ENCODE measurements at places on chromosomes 1 and 21.
A peak's percentile ranks its signal among the peaks of the same experiment; 100 is the strongest.

GRCh38 chr1:206832352-206832880 is 33.0 kb upstream of the IL20 start:
- no peak for DNase-seq

GRCh38 chr1:53656747-53657530 is 82.0 kb downstream of the GLIS1 start:
- no peak for DNase-seq

GRCh38 chr1:238960071-238960470 is 426.3 kb upstream of the CHRM3 start:
- DNase-seq = no peak

DNA sequence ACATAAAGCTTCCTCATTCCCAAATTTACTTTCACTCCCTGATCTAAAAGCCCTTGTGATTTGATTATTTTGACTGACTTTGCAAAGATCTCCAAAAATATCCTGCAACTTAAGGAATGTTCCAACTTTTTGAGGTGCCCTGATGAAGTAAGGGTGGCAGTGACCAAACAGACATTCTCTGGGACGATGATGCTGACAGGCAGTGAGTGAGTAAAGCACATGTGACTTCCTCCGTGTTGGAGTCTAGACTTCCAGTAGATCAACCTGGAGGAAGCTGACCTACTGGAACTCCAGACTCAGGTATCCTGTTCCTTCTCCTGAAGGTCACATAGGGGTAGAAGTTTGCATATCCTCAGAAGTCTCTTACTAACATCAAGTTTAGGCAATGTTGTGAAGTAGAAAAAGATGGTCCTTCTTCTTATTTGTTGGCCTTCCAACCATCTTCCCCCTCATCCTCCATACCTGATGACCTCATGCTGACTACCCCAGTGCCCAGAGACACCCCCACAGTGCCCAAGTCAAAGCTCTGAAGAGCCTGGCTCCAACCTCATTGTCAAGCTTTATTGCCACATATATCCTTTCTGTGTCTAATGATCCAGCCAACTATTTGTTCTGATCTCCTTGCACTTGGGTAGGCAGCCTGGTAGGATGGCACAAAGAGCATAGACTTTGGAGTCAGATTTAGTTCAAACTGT is 16.0 kb downstream of the TNFSF4 start:
- no peak for DNase-seq

DNA sequence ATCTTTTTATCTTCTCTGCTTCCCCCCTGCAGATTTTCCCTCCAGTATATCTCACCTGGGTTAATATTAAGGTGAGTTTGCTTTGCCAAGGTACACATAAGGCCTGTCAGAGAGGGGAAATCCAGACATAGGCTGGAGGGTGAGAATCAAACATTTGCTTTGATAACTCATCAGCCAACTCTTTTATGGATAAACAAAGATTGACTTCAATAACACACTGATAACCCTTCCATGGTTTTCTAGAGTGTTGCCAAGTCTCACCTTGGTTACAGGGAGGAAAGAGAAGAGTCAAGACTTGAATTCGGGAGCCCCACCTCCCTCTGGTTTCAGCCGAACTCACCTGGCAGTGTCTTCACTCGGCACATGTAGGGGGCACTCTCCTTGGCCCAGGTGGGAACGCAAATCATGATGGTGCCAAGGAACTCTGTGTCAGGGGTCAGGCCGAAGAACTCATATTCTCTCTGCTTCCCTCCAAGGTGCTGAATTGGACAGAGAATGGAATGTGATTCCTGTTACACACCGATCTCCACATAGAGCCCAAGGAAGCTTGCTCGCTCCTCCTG is 15.1 kb downstream of the IL22RA1 start:
- no peak for DNase-seq

GRCh38 chr1:232873931-232874330 is 68.7 kb downstream of the MAP10 start:
- no peak for DNase-seq

GRCh38 chr1:9615316-9616063 is 26.8 kb downstream of the TMEM201 start:
- peak; percentile 41 for DNase-seq

DNA sequence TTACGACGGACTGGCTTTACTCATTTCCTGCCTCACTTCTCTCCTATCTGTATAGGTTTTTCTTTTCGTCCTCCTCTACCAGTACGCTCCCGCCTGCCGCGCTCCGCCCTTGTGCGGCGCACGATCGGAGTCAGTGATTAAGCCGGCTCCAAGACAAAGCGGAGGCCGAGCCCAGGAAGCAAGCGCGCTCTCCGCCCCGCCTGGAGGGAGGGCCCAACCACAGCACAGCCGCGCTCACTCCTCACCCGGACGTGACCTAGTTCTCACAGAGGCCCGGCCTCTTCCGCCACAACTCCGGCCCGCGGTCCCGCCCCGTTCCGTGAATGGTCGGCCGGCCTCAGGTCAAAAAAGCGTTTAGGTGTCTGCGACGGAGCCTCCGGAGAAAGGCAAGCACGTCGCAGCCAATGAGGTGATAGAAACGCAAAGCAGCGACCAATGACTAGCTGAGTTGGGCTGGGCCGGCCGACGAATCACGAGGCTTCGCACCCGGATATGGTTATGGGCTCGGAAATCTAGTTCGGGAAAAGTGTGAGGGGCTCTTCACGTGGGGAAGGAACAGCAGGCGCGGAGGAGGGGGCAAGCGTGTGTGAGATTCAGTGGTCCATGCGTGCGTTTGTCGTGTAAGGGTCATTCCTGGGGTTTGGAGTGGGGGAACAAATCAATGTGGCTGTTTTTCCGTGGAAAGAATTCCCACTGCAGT is at the start of gene METTL13:
Gene METTL13 (plus strand): TSS at position 485 of the 700 bp plus-strand sequence. CDS start 308 bp downstream, outside the sequence.
- peak; percentile 98 for DNase-seq

- DNase-seq = no peak
Measured at GRCh38 chr1:110228381-110228780, 18.3 kb downstream of the KCNC4 start.

DNA sequence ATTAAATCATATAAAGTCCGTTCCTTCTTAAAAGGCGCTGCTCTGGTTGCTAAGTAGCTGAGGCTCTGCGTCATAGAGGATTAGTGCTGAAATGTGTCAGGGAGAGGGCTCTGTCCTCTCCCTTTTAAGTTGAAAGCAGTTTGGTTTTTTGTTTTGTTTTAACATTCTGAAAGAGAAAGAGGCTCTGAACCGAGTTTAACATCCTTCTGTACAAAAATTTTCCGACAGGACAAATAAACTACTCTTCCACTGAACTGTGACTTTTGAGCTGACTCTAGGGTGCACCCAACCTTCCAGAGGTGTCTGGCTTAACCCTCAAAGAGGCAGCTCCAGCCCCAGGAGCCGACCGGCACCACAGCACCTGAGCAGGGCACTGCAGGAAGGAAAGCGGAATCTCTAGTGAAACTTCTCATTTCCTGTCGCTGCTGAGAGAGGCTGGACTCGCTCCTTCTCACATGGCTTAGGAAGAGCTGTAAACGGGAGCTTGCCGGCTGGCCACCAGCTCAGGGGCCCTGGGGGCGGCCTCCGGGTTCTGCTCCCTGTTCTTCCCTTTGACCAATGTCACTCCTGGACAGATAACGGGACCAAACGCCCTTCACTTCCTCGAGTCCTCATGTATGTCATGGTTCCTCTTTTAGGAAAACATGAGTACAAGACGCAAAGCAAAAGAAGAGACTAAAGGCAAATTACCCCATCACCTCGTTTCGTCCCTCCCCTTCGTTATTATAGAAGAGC is 1.2 kb downstream of the VAV3 start:
- peak; percentile 79 for DNase-seq

DNA sequence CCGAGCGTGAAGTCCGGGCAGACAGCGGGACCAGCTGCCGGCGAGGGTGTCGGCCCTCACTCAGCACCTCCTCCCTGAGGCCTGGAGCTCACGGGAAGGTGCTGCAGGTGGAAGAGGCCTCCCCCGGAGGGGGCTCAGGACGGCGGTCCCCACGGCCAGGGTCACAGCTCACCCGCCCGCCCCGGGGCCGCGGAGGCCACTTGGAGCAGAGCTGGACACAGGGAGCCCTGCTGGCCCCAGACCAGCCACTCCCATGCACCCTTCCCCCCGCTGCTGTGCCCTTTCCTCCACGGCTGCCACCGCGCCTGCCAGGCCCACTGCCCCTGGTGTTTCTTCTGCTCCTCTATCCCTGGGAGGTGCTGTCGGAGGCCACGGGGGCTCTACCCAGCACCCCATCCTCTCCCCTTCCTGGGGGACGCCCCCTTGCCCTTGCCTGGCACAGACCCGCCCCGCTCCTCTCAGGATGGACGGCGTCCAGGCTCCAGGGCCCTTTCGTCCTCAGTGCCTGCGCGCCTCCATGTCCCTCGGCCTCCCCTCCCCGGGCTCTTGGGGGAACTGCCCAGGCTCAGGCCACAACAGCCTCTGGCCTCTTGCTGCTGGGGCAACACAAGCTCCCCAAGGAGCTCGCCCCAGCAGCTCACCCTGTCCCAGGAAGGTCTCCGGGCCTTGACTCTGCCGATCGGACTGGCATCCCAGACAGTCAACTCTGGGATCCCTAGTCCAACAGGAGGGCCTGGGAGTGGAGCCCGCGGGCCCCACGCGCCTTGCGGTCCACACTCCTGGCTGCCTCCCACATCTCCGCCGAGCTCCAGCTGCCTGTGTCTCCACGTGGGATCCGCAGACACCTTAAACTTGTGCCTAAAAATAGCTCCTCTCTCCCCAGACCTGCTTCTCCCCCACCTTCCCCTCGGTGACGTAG is 4.1 kb downstream of the TMEM240 start:
- no peak for DNase-seq

- DNase-seq = no peak
Measured at GRCh38 chr1:25504706-25505595, 38.5 kb upstream of the LDLRAP1 start.

DNA sequence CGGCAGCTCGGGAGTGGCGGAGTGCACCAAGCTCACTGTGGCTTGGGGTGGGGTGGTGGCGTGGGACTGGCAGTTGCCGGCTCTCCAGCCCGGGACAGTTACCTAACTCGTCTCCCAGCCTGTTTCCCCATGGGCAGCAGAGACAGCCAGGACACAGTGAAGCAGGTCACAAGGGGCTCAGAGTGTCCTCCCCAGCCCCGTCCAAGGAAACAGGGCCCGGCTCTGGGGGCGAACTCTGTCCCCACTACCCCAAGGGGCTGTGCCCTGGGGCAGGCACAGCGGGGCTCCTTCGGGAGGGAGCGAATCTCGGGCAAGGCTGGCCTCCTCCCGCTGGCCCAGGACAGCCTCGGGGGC is 759 bp downstream of the GPR157 start:
- DNase-seq = no peak

- DNase-seq = peak; percentile 58
Measured at GRCh38 chr1:204992201-204992997, 50.6 kb upstream of the CNTN2 start.

- DNase-seq = no peak
Measured at GRCh38 chr1:41882068-41882477, 36.6 kb downstream of the HIVEP3 start.
